Activated T-helper 1 cell treated with anti-CD3 and anti-CD28 coated beads, Interleukin-12 subunit alpha, Interleukin-12 subunit beta, Interleukin-2, Interleukin-4 antibody, amounts not matched to agents 30 ng/mL and 10 ng/mL and 1 ng/mL, durations not matched to agents 14 hours and 24 hours and 36 hours (primary cell): ENCODE measurements at places on chromosomes 1 and 21. TPM values are rescaled to one million over a fixed set of nuclear protein-coding genes. Genes with fewer than 3 reads are reported as not detected.

Gene TNNT2
- not detected in 2 replicates for total RNA-seq

Gene UAP1
- total RNA-seq = 42.6 and 43.2 TPM in 2 replicates

Gene LCE6A
- total RNA-seq = not detected in 2 replicates

Gene ZNF648
- not detected in 2 replicates for total RNA-seq

- peak overlapping the region; percentile 59 for H3K4me3 ChIP-seq
- peaks cover 44% of the 10 kb centered on the region for H3K36me3 ChIP-seq
- peaks cover 40% of the 10 kb centered on the region for H3K4me1 ChIP-seq
- H3K27ac ChIP-seq = peak overlapping the region; percentile 86
Measured at GRCh38 chr1:155946633-155947219, 5.3 kb downstream of the RXFP4 start.

DNA sequence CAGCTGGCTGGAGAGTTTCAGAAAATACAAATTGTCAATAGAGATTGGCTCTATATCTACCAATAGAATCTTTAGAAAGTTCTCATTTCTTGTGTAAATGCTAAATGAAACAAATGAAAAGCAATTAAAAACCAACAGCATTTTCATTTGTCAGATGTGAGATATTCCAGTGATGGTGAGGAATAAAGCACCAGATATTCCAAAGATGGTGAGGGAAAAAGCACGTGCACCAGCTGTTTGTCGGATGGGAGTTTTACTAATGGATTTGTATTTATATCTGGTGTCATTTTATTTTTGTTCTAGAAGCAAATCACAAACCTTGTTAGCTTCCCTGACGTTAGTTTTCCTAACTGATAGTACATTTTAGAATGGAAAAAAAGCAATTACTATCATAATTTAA is 188.8 kb downstream of the PCP4 start:
- no peak overlapping the region for H3K27ac ChIP-seq
- H3K4me1 ChIP-seq = no peaks in the 10 kb centered on the region
- H3K27me3 ChIP-seq = no peaks in the 10 kb centered on the region
- H3K36me3 ChIP-seq = no peaks in the 10 kb centered on the region
